ENCODE measurements at places on chromosomes 11 and 22.

DNA sequence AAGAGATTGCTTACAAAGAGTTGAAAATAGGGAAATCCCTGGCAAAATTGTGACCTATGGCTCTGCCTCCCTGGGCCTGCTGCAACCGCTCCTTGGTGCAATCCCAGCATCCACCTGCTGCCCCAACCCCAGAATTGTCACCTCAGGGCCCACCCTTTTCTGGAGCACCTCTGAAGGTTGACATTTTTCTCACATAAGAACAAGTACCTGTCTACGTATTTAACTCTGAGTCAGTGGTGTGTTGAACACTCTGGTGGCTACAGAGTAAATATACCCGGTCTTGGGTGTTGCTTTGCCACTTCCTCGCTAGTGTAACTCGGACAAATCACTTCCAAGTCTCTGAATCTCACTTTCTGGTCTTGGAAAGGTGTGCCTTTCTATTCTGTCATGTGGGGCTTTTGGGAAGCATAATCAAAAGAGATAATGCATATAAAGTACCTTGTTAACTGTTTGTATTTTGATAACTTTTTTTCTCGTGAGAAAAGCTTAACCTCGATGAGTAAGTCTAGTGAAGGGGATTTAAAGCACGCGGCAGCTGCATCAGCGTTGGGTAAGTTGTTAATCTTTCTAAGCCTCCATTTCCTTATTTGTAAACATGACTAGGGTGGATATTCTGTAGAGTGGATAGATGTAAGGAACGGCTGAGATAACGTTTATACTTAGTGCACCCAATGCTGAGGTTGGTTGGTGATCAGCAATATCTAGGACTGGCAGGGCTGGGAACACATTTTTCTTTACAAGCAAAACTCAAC, 881.2 kb downstream of the OPCML start:
- no peak for DNase-seq

- no peak for DNase-seq
Measured at GRCh38 chr22:11253000-11253511, 4274.9 kb upstream of the OR11H1 start.

DNA sequence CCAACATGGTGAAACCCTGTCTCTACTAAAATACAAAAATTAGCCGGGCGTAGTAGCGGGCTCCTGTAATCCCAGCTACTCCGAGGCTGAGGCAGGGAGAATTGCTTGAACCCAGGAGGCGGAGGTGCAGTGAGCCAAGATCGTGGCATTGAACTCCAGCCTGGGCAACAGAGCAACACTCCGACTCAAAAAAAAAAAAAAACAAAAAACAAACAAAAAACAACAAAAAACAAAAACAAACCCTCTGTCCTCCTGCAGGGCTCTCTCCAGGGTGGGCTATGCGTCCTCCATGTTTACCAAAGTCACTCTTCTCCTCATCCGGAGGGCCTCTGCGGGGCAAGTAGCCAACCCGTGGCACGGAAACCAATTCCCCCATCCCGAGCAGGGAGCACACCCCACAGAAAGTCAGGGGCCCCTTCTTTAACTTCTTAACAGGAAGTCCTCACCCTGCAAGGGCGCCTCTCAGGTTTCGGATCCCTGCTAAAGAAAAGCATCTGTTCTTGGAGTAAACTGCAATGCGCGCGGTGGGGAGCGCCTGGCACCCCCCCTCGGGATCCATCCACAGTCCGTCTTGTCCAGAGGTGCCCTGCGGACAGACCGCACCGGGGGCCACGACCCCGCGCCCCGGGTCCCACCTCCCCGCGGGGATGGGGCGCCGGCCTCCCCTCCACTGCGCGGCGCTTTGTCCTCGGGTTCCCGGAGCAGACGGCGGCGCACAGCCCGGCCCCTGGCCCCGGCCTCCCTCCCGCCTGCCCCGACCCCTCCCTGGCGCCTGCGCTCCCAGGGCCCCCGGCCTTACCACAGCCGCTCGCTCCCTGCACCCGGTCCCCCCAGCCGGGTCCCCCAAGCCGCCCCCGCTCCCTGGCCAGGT, 712 bp downstream of the CERK start:
- DNase-seq = no peak

- DNase-seq = no peak
Measured at GRCh38 chr11:107050121-107050520, 31.8 kb upstream of the GUCY1A2 start.

- DNase-seq = no peak
Measured at GRCh38 chr11:128343135-128343514, 244.2 kb downstream of the ETS1 start.

DNA sequence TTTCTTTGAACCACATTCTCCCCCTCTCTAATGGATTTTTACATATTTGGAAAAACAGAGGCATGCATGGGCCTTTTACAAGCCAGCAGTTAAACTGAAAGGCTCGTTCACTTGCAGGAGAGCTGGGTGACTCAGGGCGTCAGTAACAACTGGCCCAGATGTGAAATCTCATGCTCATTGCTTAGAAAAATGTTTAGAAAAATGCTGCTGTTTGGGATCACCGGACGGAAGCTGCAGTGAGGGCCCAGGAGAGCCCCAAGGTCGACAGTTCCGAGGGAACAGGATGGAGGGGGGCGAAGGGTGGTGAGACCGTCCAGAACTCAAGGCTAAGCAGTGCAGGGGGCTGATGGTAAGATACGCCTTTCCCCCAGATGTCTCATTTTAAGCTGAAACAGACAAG, 41.7 kb upstream of the SMTN start:
- peak; percentile 28 for DNase-seq

- no peak for DNase-seq
Measured at GRCh38 chr11:124801014-124801413, 808 bp upstream of the MSANTD2 start.

GRCh38 chr11:103659743-103660142, 376.7 kb upstream of the DDI1 start:
- no peak for DNase-seq

DNA sequence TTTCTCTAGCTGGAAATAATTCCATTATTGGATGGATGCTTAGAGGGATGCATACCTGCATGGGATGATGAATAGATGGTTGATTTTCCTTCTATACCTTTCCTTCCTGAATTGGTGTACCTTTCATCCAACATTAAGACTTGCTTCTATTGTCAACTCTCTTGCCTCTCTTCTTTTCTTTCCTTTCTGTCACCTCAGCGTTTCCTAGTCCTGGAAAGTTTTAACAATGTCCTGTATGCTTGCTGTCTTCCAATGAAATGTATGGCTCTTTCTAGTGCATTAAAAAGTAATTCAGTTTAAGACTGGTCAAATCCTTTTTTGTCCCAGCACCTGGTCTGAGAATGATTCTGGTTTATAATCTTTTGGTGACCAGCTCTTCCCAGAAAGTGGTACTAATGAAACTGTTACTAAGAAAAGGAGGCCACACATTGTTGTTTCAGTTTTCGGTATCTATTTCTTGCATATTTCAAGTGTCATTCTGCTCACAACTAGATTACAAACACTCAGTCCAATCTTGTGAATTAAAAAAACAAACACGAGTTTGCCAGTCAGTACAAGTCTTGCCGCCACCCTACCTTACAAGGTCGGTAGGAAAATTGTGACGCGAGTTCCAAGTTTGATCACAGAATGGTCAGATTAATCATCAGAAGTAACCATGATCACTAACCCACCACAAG, 8.0 kb downstream of the POU2AF1 start:
- no peak for DNase-seq

GRCh38 chr11:126140926-126141280, 70.5 kb downstream of the RPUSD4 start:
- peak; percentile 80 for DNase-seq

DNA sequence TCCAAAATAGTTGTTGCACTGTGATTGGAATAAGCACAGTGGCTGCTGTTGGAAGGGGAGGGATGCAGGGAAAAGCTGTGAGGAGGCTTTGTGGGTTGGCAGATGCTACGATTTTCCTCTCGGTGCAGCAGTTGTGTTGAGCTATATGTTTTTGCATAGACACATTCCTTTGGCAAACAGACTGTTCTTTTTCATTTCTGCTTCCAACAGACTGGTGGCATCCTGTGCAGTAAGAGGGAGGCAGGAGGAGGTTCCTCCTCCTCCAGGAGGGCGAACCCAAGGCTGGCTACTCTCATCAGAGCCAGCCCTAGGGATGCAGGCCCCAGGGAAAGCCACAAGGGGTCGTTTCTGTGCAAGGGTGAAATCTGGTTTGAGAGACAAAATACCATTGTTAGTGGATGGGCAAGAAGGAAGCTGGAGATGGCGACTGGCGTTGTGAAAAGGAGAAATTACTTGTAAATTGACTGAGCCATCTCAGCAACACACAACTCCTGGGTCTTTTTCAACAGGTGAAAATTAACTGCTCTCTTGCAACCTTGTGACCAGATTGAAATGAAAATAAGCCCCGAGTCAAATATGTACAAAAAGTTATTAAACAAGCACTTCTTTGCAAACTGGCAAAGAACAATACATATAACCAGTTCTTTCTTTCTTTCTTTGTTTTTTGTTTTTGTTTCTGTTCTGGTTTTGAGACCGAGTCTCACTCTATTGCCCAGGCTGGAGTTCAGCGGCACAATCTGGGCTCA, 26.5 kb upstream of the UBASH3B start:
- peak; percentile 48 for DNase-seq

DNA sequence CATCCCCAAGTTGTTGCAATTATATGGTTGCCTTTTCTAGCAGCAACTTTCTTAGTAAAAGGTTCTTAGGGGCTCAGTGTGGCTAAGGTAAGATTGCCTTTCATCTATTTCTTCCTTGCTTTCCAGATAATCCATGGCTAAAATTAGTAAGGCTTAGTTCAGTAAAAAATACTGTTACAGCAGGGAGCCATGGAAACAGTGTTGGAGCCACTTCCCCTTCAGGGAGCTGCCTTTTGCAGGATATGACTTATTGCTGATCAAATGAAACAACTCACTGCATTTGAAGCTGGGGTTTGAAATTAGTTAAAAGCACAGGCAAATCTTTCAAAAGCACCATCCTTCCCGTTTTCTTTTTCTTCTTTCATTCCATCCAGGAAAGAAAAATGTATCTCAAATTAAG, 184.3 kb downstream of the C11orf87 start:
- DNase-seq = no peak

All from fibroblast of skin of left biceps (primary cell).